ENCODE measurements at places on chromosomes 13 and 19.

DNA sequence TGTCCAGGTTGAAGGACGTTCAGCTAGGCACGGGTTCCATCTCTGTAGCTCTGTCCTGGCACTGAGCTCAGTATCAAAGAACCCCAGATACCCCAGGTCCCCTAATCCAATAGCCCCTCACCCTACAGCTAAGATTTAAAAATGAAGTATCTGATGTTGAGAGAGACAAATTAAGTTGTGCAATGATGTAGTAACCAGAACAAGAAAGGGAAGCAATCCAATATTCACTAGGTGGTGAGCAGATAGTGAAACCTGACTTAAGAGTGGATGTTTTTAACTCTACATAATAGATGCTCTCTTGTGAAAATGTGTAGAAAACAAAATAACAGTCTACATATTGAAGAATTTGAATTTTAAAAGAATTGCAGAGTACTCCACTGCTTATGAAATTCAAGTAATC lies 1.8 kb downstream of the ACOD1 start:
- no peak for DNase-seq

- no peak for DNase-seq
Measured at GRCh38 chr13:110506396-110506795, 55.1 kb downstream of the RAB20 start.

GRCh38 chr13:96958286-96958891 lies 35.9 kb downstream of the OXGR1 start:
- DNase-seq = peak; percentile 53

- no peak for DNase-seq
Measured at GRCh38 chr13:91491980-91492379, 93.6 kb downstream of the GPC5 start.

GRCh38 chr13:41746259-41746658 lies 214.7 kb downstream of the VWA8 start:
- no peak for DNase-seq

All from Ammon's horn (tissue), 1 donor.